ENCODE measurements at places on chromosomes 7 and 10. TPM values are rescaled to one million over a fixed set of nuclear protein-coding genes. Genes with fewer than 3 reads are reported as not detected.

DNA sequence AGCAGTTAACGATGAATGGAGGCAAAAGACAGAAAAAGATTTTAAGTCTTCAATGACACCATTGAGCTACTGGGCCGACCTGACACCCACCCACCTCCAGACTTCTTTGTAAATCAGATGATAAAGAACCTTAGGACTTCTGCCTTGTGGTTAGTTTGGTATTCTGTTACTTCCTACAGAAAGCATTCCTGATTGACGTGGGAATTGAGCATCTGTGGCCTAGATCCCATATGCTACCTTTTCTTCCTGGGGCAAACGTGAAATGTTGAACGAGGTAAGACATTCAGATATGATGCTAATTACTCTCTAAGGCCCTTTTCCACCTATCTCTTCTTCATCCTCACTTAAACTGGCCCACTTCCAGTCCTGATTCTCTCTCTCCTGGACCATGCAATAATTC is 10.2 kb downstream of the PRLHR start:
- DNase-seq: no peak

DNA sequence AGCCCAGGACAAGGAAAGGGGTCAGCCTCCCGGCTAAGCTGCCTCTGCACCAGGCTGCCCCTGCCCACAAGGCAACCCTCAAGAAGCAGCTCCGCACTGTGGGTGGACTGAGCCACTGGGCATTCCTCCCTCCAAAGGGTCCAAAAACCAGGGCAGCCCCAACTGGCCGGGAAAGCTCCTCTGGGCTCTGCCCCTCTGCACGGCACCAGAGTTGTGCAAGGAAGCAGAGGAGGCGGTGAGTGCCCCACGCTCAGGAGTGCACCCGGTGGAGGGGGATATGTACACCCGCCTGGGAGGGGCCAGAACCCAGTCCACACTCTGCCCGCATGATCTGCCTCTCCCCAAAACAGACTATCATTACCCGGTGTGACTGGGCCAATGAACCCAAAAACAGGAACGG is 43.8 kb downstream of the PTPRN2 start:
- DNase-seq: no peak

ZC3HAV1 gene
- 89.9 TPM for total RNA-seq

DNA sequence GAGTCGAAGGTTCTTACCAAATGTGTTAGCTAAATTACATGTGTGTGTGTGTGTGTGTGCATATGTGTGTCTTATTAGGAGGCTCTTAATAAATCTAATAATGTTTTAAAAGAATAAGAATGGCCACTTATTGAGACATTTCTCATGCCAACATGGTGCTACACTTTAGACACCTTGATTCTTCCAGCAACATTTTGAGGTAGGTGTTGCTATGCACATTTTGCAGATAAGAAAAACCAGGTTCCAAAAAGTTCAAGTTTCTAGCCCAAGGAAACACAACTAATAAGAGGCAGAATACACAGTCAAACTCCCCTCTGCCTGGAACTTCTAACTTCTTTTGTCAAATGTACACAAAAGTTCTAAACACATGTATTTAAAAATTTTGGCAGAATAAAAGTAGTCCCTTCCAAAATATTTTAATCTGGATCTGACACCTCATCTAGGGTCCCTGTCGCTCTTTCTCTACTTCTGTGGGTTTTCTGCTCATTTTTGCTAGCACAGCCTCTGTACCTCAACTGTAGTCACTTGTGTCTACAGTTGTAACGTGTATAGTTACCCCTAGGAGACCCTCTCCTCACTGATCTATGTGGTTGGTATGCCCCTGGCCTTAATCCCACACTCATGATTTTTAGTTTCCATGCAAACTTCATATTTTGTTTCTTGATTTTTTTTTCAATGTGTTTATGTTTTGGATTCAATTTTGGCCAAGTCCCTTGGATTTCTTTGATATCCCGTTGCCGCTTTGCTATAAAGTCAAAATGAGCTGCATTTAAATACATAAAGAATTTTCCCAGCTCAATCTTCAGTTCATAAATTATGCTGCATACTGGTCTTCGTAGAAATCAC is 4.3 kb downstream of the ANKRD1 start:
- DNase-seq: no peak

- no peak for DNase-seq
These were observed 15.6 kb downstream of the KLHL7 start for GRCh38 chr7:23121165-23121564.

PLXDC2 gene
- total RNA-seq: 0.15 TPM

GPR15LG gene
- not detected for total RNA-seq
